NCI-H2029 treated with DMSO at 0.1 percent for 48 hours (cell line): ENCODE measurements at places on chromosomes 5 and 9.

DNA sequence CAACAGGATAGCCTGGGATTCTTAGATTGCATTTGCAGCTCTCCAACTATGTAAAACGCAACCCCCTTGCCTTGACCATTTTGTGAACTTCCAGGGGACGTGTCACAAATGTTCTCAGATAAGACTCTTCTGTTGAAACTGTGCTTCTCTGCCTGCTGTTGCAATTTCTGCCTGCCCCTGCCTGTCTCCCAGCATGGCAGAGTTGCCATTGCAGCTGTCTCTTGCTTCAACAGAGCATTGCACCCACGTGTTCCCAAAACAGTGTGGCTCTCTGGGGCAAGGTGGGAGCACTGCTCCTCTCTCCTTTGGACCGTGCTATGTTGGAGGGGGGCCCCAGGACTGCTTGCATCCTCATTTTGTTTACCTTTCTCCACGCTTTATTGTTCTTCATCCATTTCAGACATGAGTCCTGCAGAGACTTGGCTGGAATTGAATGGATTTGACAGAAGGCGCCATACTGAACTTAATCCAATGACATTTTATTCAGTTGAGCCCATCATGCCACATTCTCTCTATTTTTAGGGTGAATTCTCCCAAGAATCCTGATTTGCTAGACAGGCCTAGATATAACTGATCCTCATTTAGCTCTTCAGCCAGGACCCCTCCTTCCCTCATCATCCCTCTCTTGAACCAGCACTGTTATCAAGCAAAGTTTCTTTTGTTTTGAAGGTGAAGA is 90.7 kb downstream of the MAT2B start:
- DNase-seq: no peak

- no peak for DNase-seq
Observed at GRCh38 chr9:127805620-127806019, 2.9 kb downstream of the FPGS start.

DNA sequence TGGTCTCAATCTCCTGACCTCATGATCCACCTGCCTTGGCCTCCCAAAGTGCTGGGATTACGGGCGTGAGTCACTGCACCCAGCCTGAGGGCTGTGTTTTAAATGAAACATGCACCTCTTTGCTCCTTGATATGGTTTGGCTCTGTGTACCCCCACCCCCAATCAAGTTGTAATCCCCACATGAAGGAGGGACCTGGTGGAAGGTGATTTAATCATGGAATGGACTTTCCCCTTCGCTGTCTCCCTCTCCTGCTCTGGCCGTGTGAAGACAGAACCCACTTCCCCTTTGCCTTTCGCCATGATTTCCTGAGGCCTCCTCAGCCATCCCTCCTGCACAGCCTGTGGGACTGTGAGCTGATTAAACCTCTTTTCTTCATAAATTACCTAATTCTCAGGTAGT is 12.5 kb upstream of the NOTCH1 start:
- DNase-seq: no peak

DNA sequence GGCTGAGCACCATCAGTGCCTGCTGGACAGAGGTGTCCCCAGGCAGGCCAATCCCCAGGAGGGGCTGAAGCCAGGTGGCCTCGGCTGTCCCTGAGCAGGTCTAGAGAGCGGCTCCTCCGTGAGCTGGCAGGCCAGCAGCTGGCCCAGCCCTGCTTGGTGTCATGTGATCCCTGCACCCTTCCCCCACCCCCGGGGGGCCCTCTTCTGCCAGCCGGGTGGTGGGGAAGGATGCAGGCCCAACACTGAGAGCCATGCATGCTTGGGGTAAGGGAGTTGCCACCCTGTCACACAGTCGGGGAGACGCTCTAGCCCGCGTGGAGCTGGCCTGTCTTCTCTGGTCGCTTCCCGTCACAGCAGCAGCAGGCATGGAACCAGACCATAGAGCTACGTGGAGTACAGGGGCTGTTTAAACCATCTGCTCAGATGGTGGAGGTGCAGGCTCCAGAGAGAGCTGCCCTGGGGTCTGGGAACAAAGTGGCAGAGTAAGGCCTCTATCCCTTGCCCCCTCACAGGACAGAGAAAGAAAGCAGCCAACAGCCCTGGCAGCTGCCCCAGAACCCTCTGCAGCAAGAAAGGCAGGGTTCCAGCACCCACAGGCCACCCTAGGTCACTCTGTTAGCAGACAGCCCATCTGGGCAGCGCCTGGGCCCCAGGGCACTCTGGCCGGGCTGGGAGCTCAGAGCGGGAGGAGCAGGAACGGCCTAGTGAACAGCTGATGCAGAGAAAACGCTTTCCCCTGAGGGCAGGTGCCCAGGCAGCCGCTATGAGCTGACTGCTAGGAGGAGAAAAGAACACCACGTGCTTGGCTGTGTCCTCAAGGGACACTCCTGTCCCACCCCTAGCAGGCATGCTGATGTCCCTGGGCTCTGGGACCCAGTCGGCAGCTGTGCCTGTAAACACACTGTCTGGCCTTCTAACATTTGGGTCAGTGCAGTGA is 6.8 kb downstream of the RALGDS start:
- DNase-seq: no peak

DNA sequence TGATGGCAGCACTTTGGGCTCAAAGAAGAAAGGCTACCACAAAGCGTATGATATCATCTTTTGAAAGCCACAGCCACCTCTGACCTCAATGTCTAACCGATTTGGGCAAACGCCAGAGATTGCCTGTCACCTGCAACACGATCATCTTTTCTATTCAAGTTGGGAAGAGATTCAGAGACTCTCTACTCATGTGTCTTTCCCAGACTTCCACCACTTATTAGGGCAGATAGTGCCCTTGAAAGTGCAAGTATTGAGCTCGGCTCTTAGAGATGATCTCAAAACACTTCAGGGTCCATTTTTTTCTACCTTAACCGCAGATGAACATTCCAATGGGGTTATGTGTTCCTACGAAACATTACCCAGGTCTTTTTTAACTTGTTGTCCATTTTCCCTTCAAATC is 213.7 kb downstream of the DRD1 start:
- no peak for DNase-seq

GRCh38 chr9:113184539-113184938 is 33.7 kb downstream of the SLC31A2 start:
- no peak for DNase-seq

GRCh38 chr9:136840140-136840876 is 2.0 kb upstream of the AJM1 start:
- DNase-seq: no peak

GRCh38 chr5:149675610-149676201 is 54.4 kb upstream of the PPARGC1B start:
- DNase-seq: peak; percentile 54

- no peak for DNase-seq
Observed at GRCh38 chr5:34660444-34660843, 4.3 kb downstream of the RAI14 start.

DNA sequence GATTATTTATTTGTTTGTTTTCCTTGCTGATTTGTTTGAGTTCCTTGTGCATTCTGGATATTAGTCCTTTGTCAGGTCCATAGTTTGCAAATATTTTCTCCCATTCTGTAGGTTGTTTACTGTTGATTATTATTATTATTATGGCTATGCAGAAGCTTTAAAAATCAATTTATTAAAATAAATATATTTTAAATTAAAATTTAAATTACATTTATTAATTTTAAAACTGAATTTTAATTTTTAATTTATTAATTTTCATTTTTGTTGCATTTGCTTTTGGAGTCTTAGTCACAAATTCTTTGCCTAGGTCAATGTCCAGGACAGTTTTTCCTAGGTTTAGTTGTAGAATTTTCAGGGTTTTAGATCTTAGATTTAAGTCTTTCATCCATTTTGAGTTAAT is 50.9 kb downstream of the SVEP1 start:
- DNase-seq: no peak

- DNase-seq: no peak
Observed at GRCh38 chr9:130117816-130118632, 54.2 kb upstream of the NCS1 start.

GRCh38 chr5:148397968-148398595 is 14.3 kb downstream of the FBXO38 start:
- DNase-seq: peak; percentile 68

GRCh38 chr9:7443541-7443940 is 356.0 kb downstream of the DMAC1 start:
- DNase-seq: no peak

DNA sequence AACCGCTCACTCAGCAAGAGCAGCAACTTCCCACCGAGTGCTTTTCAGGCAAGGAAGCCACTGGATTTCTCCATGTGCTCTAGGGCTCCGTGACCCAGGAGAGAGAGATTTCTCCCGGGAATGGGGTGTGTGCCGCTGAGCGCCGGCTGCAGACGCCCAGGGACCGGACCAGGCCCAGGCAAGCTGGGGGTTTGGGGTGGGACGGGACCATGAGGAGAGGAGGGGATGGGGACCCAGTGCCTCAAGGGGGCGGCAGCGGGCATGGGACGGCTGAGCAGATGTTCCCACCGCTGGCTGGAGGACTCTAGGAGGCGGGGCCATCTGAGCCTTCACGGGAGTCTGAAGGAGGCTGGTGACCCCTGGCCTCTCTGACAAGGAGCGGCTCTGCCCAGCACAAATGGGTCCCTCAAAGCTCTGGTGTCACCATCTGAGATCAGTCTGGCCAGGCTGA is 8.5 kb downstream of the LCN9 start:
- no peak for DNase-seq
